Foreskin keratinocyte (primary cell): ENCODE measurements at places on chromosomes 4 and X. TPM values are rescaled to one million over a fixed set of nuclear protein-coding genes. Genes with fewer than 3 reads are reported as not detected.

- no peak for DNase-seq
Observed at GRCh38 chrX:5306654-5307121, 922.0 kb downstream of the NLGN4X start.

DNA sequence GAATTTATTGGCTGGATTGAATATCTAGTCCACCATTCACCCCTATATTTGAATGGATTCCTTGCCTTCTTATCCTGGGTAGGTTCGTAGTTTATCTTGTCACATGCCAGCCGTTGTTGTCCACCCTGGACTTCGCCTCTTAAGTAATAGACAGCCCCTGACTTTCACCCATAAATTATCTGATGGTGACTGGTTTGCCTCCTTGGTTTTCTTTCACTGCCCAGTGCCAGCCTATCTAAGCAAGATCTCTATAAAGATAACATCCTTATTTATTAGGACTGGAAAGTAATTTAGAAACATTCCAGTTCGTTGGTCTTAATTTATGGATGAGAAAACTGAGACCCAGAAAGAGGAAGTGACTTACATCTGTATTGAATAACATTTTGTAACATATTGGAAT lies 410.3 kb downstream of the RPA4 start:
- DNase-seq = no peak

DNA sequence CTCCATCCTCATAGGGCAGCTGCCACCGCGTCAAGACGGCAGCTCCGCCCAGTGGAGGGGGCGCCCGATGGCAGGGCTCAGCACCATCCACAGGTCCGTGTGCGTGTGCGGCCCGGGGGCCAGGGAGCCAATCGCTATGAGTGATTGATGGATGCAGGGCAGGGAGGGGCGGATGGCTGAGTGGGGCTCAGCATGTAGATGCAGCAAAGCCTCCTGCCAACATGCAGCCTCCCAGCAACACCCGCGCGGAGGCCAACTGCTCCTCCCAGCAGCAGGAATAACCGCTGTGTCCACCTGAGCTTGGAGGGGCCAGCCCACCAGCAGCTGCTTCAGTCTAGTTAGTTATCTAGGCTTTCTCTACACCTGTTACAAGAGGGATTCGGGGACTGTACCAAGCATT lies 77.4 kb downstream of the MTMR1 start:
- DNase-seq = no peak

DNA sequence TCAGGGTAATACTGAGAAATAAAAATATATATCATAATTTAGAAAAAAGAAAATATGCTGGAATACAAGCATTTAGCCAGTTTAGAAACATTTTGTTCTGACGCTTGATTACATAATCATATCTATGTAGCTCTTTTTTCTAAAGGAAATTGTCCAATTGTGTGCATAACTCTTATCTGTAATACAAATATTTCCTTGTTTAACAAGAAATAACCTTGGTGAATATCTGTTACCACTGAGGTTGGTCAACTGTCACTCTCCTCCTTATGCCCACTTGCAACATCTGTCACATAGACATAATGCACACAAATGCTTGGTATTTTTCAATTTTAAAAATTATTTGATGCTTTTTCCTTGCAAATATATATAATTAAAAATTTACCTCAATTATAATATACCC lies 609.7 kb downstream of the TLL1 start:
- DNase-seq = no peak

GRCh38 chr4:99986792-99987191 lies 36.7 kb upstream of the H2AZ1 start:
- DNase-seq = no peak

GRCh38 chr4:117814277-117815246 lies 219.7 kb upstream of the NDST3 start:
- DNase-seq = no peak

DNA sequence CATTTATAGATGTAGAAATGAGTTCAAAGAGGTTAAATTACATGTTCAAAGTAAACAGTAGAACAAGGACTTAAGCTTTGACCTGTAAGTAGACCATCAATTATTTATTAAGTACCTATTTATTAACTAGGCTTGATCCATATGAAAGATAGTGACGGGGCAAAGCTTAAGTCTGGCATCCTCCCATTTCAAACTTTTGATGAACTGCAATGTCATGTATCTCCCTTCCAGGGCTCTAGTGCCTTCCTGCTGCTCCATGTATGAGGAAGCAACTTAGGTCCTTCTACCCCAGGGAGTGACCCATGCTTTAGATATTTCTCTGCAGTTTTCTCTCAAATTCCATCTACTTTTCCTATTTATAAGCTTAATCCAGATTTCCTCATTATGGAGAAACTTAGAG lies 31.9 kb upstream of the ANTXR2 start:
- no peak for DNase-seq

- peak; percentile 16 for DNase-seq
Observed at GRCh38 chrX:41621222-41621723, 67.5 kb upstream of the GPR34 start.

- no peak for DNase-seq
Observed at GRCh38 chr4:168335621-168336020, 17.1 kb upstream of the DDX60 start.

DNA sequence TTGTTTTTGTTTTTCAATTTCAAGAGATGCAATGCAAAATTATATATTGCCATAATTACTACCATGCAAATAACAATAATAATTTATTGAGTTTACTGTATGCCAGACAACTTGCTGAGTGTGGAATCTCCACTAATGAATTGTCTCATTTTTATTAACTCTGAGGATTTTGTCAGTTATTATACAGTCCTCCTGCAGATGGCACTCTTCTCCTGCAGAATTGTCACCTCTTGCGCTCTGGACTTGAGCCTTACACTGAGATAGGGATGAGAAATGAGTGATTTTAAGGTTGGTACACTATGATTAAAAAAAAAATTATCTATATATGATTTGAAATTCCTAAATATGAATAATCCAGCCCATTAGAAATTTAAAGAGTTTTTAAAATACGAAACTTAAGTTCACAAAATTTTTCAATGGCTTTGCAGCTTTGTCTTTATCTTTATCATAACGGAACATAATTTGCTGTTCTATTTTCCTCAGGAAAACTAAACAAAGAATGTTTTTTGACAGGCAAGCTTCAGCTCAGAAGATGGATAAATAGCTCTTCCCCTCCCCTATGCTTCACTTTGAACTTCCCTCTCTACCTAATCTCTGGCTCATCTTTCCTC lies 12.7 kb upstream of the PAQR3 start:
- DNase-seq = peak; percentile 30

DNA sequence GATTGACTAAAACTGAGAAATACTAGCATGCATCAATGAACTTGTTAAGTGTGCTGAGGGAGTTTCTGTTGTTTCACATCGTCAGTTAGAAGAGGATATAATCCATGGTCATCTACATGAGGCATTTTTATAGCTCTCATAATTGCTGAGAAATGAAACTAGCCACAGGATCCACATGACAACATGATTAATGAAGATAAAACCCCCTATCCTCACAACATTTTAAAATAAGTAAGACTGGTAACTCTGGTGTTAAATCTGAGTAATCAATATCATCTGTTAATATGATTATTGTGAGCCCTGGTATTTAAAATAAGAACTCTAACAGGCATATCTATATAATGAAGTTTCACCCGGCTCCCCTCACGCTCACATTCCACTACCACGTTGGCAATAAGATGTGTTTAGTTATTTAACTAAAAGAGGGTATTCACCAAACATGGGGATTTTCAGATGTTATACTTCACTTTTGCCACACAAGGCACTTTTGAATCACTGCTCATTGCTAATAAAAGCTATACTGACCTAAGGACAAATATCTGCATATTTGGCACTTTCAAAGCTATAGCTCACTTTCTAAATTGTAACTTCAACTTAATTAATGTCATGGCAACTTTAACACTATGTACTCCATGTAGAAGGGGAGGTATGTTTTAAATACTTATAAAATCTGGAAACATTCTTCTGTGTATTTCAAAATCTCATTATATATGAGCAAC lies 6.7 kb downstream of the UNC5C start:
- no peak for DNase-seq

DNA sequence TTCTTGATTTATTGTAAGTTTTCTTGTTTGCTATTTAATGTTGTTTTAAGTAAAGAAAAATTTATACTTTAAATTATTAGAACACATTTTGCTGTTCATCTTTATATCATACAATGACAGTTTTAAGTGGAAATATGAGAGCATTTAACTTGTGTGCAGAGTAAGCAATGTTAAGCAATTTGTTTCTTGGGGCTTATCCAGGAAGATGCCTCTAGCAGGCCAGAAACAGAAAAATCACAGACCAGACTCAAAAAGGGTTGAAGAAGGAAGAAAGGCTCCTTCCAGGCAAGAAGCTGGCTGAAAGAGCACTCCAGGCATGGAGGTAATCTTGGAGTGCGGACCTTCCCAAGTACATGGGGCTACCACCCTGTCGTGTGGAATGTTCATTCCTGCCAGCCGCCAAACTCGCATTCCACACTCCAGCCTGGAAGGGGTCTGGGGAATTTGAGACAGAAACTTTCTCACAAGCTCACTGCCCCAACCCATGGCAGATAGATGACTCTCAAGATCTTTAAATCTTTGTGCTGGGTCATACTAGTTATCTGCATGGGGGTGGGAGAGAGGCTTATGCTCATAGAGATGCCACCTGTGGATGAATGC lies 1521.3 kb upstream of the AGA start:
- DNase-seq = no peak

DNA sequence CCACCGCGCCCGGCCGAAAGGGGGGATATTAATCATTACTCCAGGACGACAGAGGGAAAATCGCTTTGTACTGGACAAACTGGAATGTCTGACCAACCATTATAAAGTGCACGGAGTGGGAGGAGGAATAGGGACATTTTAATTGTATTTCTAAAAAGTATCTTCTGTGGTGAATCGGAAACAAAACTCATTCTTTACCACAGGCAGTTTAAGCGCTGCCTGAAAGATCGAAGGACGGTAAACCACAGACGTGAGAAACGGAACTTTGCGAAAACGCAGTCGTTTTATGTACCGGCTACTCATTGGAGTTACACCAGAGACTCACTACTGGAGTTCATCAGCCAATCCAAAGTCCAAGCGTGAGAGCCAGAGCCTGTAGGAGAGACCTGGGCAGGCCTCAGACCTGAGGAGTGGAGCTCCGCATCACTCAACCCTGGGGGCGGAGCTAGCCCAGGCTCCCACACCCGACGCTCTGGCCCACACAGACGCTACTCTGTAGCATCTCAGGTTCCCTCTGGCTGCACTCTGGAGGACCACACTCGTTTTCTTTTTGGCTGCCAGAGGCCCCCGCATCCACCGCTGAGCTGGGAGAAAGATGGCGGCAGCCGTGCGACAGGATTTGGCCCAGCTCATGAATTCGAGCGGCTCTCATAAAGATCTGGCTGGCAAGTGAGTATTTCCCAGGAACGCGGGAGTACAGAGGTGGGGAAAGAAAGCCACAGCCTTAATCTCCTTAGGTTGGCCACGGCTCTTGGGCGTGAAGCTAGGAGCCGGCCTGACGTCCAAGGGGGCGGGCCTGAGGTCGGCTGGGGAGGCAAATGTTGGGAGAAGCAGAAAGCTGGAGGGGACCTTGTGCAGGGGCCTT lies at the start of gene COPS4:
COPS4 (plus strand) TSS at position 554 of the 865 bp plus-strand sequence; CDS start at position 596, 42 bp downstream.
- peak; percentile 100 for DNase-seq

GRCh38 chr4:137626942-137627738 lies 94.8 kb upstream of the PCDH18 start:
- no peak for DNase-seq

GRCh38 chr4:16023776-16024408 lies 59.9 kb downstream of the PROM1 start:
- DNase-seq = peak; percentile 37

DNA sequence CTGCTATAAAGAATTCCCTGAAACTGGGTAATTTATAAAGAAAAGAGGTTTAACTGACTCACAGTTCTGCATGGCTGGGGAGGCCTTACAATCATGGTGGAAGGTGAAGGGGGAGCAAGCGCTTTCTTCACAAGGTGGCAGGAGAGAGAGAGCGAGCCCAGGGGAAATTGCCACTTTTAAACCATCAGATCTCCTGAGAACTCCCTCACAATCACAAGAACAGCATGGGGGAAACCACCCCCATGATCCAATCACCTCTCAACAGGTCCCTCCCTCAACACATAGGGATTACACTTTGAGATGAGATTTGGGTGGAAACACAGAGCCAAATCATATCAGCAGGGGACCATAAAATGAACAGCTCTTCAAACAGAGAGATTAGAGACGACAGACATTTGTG lies 198.6 kb downstream of the MAGEB5 start:
- DNase-seq = no peak

GRCh38 chr4:147772459-147772969 lies 40.6 kb downstream of the ARHGAP10 start:
- DNase-seq = peak; percentile 85

GRCh38 chrX:19740744-19741143 lies 146.7 kb downstream of the SH3KBP1 start:
- no peak for DNase-seq

DNA sequence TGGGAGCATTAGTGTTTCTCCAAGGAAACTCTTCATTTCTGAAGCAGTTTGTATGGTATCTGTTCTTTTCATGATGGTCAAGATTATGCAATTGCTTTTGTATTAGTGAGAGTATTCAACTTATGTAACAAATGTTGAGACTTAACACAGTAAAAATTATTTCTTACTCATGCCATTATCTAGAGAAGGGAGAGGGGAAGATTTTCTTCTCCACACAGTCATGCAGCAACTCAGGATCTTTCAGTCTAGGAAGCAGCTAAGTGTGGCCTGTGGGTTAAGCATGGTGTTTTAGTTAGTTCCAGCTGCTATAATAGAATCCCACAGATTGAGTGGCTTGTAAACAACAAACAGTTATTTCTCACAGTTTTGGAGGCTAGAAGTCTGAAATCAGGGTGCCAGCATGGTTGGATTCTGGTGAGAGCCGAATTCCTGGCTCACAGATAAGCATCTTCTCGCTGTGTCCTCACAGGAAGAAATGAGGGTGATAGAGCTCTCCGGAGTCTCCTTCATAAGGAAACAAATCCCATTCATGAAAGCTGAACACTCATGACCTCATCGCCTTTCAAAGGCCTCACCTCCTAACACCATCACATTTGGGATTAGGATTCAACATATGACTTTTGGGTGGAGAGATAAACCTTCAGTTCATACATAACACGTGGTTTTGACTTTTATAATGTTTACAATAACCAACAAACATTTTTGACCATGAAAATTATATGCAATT lies 101.2 kb downstream of the FRMPD4 start:
- DNase-seq = no peak

GRCh38 chrX:26952213-26952612 lies 510.9 kb downstream of the PPP4R3C start:
- DNase-seq = peak; percentile 16

The TAF7L gene
- 0.03 TPM in 1 of 2 replicates, not detected in the other for total RNA-seq

The INTU gene
- total RNA-seq = 3.1 and 3.8 TPM in 2 replicates

The ARX gene
- total RNA-seq = not detected in 2 replicates

The BEX5 gene
- total RNA-seq = 0.42 and 0.92 TPM in 2 replicates

The CT47B1 gene
- not detected in 2 replicates for total RNA-seq

The SLC10A4 gene
- total RNA-seq = not detected in 2 replicates

The HMX1 gene
- total RNA-seq = not detected in 2 replicates

The NAAA gene
- total RNA-seq = 5.7 and 10.4 TPM in 2 replicates

The F9 gene
- not detected in 2 replicates for total RNA-seq

The PRR32 gene
- not detected in 2 replicates for total RNA-seq

The TMEM184C gene
- total RNA-seq = 23.3 and 26.1 TPM in 2 replicates

The RBM3 gene
- total RNA-seq = 193 and 230 TPM in 2 replicates

The BANK1 gene
- total RNA-seq = 0.20 and 0.25 TPM in 2 replicates

The TKTL2 gene
- total RNA-seq = not detected in 2 replicates
